Activated CD4-positive, alpha-beta T cell treated with anti-CD3 and anti-CD28 coated beads, Interleukin-2, amount 10 ng/mL, durations not matched to agents 7 days and 5 days (primary cell): ENCODE measurements at places on chromosomes 3 and 15. TPM values are rescaled to one million over a fixed set of nuclear protein-coding genes. Genes with fewer than 3 reads are reported as not detected.

DNA sequence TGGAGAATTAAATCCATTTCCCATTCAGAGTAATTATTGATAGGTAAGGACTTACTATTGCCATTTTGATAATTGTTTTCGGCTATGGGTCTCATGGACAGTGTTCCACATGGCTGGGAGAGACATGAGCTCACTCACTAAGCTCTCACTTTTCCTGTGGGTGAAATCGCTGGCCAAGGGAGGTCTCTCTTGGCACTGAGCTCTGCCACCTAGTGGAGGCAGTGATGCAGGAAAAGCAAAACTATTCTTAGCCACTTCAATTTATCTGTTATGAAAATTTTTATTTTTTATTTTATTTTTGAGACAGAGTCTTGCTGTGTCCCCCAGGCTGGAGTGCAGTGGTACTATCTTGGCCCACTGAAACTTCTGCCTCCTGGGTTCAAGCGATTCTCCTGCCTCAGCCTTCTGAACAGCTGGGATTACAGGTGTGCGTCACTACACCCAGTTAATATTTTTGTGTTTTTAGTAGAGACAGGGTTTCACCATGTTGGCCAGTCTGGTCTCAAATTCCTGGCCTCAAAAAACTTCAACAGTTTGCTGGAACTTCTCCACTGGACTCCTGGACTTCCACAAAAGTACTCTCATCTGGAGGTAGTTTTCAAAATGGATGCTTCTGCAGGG, 4.7 kb upstream of the RNF13 start:
- peak; percentile 60 for DNase-seq
- peaks cover 35% of the 10 kb centered on the region for H3K27me3 ChIP-seq
- peaks cover 11% of the 10 kb centered on the region for H3K4me1 ChIP-seq
- H3K36me3 ChIP-seq = no peaks in the 10 kb centered on the region

- no peaks in the 10 kb centered on the region for H3K4me1 ChIP-seq
- H3K36me3 ChIP-seq = no peaks in the 10 kb centered on the region
- no peaks in the 10 kb centered on the region for H3K27me3 ChIP-seq
- H3K4me3 ChIP-seq = no peak overlapping the region
Measured at GRCh38 chr3:104547031-104547430, 819.7 kb upstream of the ALCAM start.

- DNase-seq = peak; percentile 47
- no peaks in the 10 kb centered on the region for H3K36me3 ChIP-seq
- H3K27ac ChIP-seq = no peak overlapping the region
- H3K4me3 ChIP-seq = no peak overlapping the region
Measured at GRCh38 chr3:129942296-129942695, 32.2 kb upstream of the TRH start.

CFAP92 gene
- not detected for total RNA-seq

- H3K36me3 ChIP-seq = no peaks in the 10 kb centered on the region
- DNase-seq = no peak
- H3K4me1 ChIP-seq = peaks cover 2% of the 10 kb centered on the region
- peaks cover 58% of the 10 kb centered on the region for H3K27me3 ChIP-seq
- H3K27ac ChIP-seq = no peak overlapping the region
Measured at GRCh38 chr15:39435244-39435643, 145.6 kb upstream of the THBS1 start.

DNA sequence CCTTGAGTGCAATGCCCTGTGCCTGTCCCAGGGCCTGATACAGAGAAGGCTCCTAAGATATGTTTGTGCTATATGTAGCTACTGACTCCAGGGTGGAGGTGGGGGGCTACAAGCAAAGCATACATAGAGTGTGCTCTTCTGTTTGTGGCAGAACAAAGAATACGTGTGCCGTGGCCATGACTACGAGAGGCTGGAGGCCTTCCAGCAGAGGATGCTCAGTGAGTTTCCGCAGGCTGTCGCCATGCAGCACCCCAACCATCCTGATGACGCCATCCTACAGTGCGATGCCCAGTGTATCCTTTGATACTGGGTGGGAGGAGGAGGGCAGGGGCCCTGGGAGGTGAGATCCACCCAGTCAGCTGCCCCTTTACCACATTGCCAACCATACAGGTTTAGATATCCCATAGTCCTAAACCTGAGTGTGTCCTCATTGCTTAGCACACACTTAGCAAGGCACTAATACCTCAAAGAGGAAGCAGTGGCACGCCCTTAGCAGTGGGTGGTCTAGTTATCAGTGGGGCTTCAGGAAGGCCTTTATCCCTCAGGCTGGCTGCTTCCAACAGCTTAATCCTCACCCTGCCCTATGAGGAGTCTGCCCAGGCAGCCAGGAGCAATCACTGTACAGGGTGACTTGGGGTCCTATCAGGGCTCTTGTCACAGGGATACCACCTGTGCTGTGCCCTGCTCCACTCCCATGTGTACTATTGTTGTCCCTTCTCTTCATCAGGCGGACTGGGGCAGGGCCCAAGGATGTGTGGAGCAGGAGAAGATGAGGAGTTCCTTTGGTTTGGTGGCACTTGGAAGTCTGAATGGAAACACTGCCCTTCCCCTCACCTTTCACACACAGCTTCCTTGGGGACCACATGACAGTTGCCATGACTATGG, 30.1 kb upstream of the MANF start:
- no peaks in the 10 kb centered on the region for H3K4me1 ChIP-seq
- H3K36me3 ChIP-seq = no peaks in the 10 kb centered on the region
- H3K4me3 ChIP-seq = no peak overlapping the region
- H3K27ac ChIP-seq = no peak overlapping the region
- DNase-seq = no peak
- H3K27me3 ChIP-seq = no peaks in the 10 kb centered on the region

GRCh38 chr3:178826435-178827123, 245.0 kb downstream of the ZMAT3 start:
- H3K27me3 ChIP-seq = no peaks in the 10 kb centered on the region
- no peaks in the 10 kb centered on the region for H3K36me3 ChIP-seq
- no peak overlapping the region for H3K4me3 ChIP-seq
- peaks cover 2% of the 10 kb centered on the region for H3K4me1 ChIP-seq
- no peak for DNase-seq

DNA sequence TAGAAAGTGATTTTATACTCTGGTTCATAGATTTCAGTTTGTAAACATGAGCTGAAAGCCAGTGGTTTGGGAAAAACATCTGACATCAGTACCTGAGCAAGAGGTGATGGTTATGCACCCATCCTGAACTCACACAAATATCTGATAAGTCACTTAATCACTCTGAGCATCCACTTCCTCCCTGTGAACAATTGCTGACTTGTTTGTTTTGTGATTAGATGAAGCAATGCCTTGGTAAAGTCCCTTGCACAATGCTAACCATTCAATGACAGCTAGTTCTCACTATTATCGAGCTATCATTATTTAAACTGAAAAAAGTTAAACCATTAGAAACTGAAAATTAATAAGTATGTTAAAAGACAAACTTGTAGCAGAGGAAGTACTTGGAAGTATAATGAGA, 303.0 kb downstream of the PLOD2 start:
- no peak overlapping the region for H3K27ac ChIP-seq
- no peaks in the 10 kb centered on the region for H3K36me3 ChIP-seq
- no peaks in the 10 kb centered on the region for H3K27me3 ChIP-seq
- no peak overlapping the region for H3K4me3 ChIP-seq

ADAMTS7 gene
- 0.10 TPM for total RNA-seq

DNA sequence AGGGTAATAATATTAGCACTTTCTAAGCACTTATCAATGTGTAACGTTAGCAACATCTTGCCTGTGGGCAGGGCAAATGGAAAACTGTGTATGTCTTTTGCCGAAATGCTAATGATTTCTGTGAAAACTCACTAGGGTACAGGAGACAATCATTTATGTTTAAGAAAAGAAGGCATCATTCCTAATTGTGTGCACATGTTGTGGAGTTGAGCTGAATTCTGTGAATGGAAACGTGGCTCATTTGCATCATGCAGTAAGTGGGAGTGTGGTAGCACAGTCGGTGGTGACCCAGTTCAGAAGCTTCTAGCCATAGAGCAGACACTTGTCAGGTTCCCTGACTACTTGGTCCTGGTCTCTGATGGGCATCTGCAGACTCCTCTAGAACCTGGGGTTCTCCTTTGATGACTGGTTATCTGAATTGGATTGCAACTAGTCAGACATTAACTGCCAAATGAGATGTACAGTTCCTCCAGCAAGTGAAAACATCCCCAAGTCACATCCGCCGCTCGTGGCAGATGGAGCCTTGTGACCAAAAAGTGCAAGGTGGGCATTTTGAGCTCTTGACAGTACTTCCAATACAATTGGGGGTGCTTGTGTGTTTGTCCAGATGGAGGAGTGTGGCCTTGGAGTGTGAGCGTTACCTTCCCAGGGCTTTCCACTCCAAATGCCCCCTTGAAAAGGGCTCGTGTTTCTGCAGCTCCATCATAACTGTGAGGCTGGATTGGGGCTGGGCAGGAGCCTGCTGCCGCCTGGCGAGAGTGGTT, 21.5 kb downstream of the MRPS25 start:
- no peak overlapping the region for H3K27ac ChIP-seq
- no peaks in the 10 kb centered on the region for H3K27me3 ChIP-seq
- no peak for DNase-seq
- H3K36me3 ChIP-seq = peaks cover 56% of the 10 kb centered on the region
- H3K4me3 ChIP-seq = no peak overlapping the region

SH2D7 gene
- not detected for total RNA-seq

SCAANT1 gene
- total RNA-seq = not detected

GRCh38 chr3:157077565-157077991, 82.4 kb downstream of the CCNL1 start:
- peaks cover 2% of the 10 kb centered on the region for H3K36me3 ChIP-seq
- H3K27me3 ChIP-seq = no peaks in the 10 kb centered on the region
- peak overlapping the region; percentile 4 for H3K27ac ChIP-seq

ITIH1 gene
- not detected for total RNA-seq

- H3K27me3 ChIP-seq = no peaks in the 10 kb centered on the region
- DNase-seq = no peak
- no peaks in the 10 kb centered on the region for H3K4me1 ChIP-seq
- no peak overlapping the region for H3K27ac ChIP-seq
- H3K36me3 ChIP-seq = peaks cover 2% of the 10 kb centered on the region
Measured at GRCh38 chr15:26887926-26888666, 21.2 kb downstream of the GABRA5 start.

DNA sequence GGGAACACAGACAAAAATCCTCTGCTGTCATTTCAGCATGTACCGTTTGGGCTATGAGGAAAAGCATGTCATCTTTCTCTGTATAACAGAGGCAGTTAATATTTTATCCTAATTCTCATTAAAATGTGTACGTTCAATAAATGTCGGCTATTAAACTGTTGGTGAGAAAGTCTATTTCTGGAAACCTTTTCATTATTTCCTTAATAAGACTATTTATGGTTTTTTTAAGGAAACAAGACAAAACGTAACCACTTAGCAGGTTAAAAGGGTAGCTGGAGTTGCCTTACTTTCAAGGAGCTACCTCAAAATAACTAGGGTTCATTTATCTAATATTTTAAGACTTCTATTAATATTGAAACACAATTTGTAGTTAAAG, 1.8 kb upstream of the STT3B start:
- no peak overlapping the region for H3K4me3 ChIP-seq
- DNase-seq = no peak

P2RY1 gene
- total RNA-seq = 0.17 TPM

ZNF860 gene
- not detected for total RNA-seq

DNA sequence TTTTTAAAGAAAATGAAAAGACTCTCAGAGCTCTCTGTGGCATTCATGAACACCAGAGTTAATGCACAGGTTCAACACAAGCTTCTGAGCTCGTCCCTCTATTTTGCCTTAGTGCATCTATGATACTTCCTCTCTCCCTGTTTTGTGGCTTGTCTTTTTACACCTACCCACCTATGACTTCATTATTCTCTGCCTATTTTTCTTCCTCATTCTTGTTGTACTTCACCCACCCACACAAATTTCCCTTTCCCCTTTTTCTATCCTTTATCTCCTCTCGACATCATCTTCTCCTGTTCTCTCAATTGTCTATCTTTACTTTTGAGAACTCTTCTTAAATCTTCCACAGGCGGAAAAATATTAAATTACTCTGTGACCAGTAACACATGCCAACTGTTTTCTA, 48.6 kb downstream of the OR5H15 start:
- no peak overlapping the region for H3K27ac ChIP-seq
- peaks cover 2% of the 10 kb centered on the region for H3K27me3 ChIP-seq
- H3K36me3 ChIP-seq = no peaks in the 10 kb centered on the region
- no peak for DNase-seq

CFAP91 gene
- not detected for total RNA-seq

DNA sequence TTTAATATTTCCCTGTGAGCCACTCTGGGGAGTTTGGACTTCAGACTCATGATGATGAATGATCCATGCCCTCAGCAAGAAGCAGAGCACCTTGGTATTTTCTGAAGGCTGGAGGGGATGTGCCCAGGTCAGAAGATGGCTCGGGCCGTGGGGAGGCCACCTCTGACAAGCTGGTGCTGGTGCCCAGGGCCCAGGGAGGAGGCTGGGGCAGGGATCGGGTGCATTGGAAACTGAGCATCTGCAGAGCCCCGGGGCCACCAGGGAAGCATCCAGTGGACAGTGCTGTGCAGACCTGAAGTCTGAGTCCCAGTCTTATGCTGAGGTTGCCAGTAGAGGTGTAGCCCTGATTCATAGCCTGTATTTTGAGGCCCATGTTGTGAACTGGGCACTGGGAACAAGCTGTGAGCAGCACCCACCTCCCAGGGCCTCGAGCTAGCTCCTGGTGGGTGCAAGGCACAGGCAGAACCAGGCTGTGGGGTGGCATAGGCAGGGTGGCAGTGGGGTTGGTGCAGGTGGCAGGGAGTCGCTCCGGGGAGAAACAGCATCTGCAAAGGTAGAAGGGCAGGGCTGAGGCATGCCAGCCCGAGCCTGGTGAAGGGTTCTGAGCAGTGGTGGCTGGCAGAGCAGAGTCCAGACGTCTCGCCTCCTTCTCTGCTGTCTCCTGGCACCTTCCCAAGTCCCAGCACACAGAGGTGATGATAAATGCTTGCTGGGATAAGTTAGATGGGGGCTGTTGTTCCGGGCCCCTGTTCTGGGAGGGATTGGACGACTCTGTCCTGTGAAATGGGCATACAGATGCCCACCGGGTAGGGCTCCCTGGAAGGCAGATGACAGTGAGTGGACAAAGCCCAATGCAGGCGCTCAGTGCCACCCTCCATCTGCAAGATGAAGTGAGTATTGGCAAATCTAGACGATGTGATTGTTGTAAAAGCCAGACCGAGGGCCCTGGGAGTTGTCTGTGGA, 10.6 kb downstream of the DNAJB8 start:
- H3K4me3 ChIP-seq = no peak overlapping the region
- H3K27ac ChIP-seq = no peak overlapping the region
- H3K27me3 ChIP-seq = peaks cover 24% of the 10 kb centered on the region
- H3K36me3 ChIP-seq = no peaks in the 10 kb centered on the region

DNA sequence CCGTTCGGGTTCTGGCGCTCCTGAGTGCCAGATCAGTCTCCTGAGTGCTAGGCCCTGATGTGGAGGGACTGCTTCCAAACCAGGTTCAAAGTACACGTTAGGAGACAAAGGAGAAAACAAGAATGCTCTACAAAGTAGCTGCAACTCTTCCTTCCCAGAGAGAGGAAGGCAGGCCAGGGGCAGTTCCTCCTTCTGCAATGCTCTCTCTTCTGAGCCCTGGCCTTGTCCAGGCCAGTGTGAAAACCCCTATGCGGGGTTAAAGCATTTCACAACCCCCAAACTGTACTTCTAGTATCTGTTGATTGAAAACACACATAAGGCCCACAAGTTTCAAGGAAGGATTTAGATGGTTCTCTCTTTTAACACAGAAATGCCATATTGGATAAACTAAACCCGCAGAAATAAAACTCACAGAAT, 9.7 kb upstream of the CALML4 start:
- H3K27ac ChIP-seq = no peak overlapping the region
- no peak overlapping the region for H3K4me3 ChIP-seq
- peaks cover 8% of the 10 kb centered on the region for H3K4me1 ChIP-seq
- peaks cover 15% of the 10 kb centered on the region for H3K36me3 ChIP-seq

FOXL2NB gene
- not detected for total RNA-seq

RHCG gene
- total RNA-seq = not detected

GRCh38 chr3:7865611-7866010, 636.0 kb upstream of the LMCD1 start:
- H3K27ac ChIP-seq = no peak overlapping the region
- H3K4me1 ChIP-seq = peaks cover 20% of the 10 kb centered on the region
- no peak overlapping the region for H3K4me3 ChIP-seq
